ENCODE measurements at places on chromosomes 6 and 20.

DNA sequence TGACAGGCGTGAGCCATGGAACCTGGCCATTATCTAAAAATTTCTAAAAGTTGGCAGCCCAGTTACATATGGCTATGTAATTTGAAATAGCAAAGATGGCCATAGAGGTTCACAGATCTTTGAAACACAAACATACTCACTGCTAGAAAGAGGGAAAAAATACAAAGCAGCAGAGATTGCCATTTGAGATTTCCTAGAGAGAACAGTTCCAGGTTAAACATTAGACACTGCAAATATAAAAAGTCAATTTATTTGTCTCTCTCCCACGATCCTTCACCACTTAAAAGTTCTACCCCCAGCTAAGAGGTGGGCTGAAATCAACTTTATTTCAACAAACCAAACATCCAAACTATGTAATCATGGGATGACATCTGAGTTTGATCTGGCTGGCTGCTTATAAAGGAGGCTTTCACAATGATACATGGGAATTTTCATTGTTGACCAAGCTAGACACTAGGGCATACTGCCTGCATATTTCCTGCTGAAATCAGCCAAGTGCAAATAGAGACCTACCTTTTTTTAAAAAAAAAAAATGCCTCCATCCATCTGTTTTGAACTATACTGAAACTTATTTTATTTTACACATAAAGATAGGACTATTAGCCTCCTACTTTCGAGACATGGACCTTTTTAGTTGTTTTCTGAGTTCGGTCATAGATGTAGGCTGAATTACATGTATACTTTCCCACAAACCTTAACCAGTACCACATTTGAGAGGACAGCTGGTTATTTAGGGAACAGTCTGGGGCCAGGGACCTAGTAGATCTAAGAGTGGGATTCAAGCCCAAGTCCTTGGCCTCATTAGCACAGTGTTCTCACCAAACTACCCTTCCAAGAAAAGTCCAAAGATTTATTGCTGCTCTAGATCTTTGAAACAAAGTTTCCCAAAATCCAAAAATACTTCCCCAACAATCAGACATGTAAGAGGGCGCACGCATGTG lies 16.6 kb downstream of the DCDC2 start:
- DNase-seq = no peak

DNA sequence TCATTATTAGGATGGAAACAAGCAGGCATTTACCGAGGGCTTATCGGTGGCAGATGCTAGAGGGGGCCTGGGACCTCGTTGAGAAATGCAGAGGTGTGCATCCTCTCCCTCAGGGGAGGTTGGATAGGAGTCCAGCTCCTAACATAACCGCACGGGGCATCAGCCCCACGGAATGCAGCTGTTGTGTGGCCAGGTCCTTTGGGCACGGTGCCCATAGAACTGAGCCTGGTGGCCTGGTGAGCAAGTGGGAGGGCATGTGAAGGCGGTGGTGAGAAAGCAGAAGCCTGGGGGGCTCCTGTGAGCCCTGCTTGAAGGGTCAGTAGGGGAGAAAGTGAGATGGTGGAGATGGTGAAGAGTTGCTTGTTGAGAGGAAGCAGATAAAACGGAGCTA lies 143.7 kb downstream of the CDH26 start:
- no peak for DNase-seq

- no peak for DNase-seq
Measured at GRCh38 chr6:67666177-67666964, 968.7 kb upstream of the ADGRB3 start.

DNA sequence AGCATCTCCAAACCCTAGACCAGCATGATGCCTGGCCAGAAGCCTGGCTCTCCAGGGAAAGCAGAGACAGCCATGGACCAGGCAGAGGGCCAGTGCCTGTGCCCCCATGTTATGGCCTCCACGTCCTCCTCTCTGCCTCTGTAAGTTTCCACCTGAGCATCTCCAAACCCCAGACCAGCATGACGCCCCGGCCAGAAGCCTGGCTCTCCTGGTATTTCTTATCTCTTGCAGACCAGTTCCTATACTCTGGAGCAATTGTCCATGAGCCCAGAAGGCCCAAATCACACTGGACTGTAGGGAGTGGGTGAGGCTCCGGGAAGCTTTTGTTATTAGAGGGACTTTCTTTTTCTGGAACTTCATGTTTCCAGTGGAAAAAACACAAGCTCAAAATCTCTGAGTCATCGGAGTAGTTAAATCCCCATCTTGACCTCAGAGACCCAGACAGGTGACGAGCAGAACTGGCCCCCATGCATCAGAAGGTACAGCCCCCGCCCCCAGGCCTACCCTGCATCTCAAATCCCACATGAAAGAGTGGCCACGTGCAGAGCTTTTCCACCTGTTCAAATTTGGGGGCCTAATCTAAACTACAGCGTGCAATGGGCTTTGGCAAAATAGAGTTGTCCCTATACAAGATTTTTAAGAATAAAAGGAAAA lies 110.2 kb upstream of the FOXQ1 start:
- no peak for DNase-seq

GRCh38 chr6:136706430-136706829 lies 85.8 kb downstream of the MAP3K5 start:
- no peak for DNase-seq

DNA sequence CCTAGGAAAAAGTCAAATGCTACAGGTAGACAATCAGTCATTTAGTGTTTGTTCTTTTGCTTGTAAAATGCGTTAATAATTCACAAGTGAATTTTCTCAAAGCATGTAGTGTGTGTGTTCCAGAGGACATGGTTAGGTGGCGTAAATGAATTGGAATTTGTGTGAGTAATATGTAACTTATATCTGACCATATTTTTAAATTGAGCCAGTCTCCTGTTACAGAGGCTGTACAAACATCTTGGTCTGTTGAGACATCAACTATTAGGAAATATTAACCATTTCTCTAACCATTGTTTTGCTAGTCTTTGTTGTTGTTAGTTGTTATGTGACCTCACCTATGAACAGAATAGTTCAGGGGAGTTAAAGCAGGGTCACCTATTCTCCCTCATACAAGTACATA lies 22.7 kb downstream of the MCM8 start:
- no peak for DNase-seq

- no peak for DNase-seq
Measured at GRCh38 chr6:157412791-157413190, 31.8 kb downstream of the ZDHHC14 start.

GRCh38 chr20:25036331-25036936 lies 21.5 kb downstream of the ACSS1 start:
- no peak for DNase-seq

GRCh38 chr6:137894779-137895385 lies 27.8 kb downstream of the TNFAIP3 start:
- DNase-seq = no peak

DNA sequence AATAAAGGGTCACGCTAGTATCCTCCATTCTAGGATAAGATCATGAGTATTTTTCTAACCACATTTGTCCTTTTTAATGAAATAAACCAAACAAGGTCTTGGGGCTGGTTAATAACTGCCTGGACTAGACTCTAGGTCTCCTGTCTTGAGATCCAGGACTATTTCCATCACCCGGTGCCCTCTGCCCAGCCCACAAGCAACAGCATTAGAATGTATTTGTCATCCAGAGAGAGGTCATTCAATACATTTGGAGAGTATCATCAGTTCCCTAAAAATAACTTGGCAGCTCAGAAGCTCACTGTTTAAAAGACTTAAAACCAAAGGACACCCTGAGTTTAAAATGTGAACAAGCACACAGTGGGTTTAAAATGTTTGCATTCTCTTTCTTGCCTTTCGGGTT lies 4.4 kb upstream of the RBM24 start:
- no peak for DNase-seq

DNA sequence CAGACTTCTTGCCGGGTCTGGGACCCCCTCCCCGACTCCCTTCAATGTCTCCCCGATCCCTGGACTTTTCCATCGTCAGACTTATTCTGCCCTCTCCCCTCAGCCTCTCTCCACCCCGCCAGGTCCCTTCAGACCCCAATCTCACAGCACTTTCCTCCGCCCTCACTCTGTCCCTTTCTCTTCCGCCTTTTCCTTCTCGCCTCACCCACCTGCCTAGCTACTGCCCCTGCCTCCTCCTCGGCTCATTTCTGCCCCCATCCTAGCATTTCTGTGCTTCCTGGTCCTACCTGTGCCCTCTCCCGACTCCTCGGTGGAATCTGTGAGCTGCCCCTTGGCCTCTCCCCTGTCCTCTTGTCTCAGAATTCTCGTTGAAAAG lies 616 bp downstream of the CHMP4B start:
- no peak for DNase-seq

DNA sequence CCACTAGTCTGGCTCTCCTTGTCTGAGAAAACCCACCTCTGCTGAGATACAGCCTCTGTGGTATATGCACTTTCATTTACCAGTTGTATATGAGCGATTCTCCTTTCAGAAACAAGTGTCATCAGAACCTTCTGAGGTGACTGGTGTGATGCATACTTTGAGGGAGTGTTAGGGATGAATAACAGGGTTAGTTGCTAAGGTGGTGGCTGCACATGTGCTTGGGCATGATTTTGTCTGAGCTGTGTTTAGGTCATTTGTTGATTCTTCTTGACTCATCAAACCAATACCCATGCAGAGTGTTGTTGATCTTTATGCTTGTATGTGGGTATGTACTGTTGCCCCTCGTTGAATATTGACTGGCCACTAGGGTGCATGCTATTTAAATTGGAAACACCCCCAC lies 25.7 kb downstream of the DTD1 start:
- DNase-seq = no peak

GRCh38 chr6:37759221-37760144 lies 60.0 kb upstream of the ZFAND3 start:
- no peak for DNase-seq

GRCh38 chr6:41692080-41692675 lies 43.2 kb downstream of the TFEB start:
- DNase-seq = no peak

DNA sequence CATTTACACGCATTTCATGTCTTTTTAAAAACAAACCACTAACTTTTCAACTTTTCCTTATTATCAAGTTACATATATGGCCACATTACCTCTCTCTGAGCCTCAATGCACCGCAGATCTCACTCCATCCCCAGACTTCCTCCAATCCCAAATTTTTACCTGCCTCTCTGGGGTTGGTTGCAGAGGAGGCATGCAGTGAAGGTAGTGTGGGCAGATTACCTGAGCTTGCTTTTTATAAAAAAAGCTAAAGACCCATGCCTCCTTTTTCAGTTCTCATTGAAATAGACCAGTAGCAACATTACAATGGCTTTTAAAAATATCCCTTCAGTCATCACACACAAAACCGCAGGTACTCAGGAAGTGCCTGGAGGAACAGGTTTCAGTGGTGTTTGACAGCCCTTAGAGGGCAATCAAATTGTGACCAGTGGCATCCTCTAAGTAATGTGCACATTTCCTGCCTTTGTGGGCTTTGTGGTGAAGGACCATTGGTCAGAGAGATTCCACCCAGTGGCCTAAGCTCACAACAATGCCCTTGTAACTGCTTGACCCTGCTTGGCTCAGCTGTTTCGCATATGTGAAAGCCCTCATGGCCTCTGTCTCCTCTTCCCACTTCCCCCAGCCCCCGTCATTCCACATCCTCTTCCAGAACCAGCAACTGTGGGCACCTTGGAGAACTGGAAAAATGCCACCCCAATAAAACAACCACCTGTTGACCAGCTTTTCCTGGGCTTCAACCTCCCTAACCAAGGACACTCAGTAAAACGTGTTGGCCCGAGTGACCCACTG lies 30.2 kb upstream of the IL17A start:
- no peak for DNase-seq

- DNase-seq = peak; percentile 86
Measured at GRCh38 chr6:162538643-162539064, 188.9 kb downstream of the PRKN start.
